ENCODE measurements at places on chromosomes 6 and 20.
A peak's percentile ranks its signal among the peaks of the same experiment; 100 is the strongest.

DNA sequence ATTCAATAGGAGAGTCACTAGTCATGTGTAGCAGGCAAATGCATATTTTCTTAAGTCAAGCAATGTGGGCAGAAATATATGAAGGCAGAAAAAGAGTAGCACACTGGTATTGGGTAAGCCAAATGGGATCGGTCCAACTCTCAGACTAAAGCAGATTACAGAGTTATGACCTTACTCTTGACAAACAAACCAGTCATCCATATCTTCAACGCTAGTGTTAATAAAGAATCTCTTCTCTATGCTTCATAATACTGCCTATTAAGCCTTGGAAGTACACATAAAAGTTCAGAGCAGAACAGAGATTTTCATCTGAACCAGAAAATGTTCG, 320.2 kb upstream of the JARID2 start:
- DNase-seq: peak; percentile 31

GRCh38 chr6:53805725-53806124, 10.9 kb downstream of the LRRC1 start:
- no peak for DNase-seq

DNA sequence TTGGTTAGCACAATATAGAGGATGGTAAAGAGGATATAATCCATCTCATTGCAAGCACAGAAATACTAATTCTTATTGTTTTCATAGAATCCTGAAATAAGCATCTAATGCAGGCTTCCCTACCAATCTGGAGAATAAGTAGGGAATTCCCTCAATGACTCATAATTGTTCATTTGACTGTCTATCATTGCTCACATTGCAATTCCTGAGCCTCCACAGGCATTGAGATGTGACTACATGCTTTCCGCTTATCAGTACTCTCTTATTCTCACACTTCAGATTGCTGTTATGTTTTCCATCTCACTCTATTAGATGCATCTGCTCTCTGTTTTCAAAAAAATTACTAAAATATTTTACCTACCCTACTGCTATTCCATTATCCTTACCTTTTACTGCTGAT, 216.2 kb upstream of the PRSS16 start:
- DNase-seq: no peak

DNA sequence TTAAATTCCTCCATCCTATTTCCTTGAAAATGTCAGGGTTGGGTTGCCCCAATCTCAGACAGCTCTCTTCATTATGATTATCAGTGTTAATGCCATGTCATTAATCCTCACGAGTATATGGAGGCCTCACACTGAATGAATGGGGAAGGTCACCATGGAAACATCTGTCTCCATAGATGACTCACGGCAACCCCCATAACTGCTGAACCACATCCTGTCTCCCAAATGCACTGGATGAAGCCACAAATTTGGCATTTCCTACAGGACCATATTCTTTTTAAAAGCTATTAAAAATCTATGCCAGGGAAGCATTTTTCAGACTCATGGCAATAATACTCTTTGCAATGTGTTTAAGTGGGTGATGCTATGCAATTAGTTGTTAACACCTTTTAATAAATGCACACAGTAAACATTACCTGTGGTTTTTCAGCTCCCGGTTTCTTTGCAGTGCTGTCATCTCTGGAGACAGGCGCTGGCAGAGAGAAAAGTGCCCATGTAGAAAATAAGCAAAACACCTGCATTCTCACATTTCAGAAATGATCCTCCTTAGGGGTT, 80.1 kb upstream of the PTPRK start:
- peak; percentile 93 for DNase-seq

DNA sequence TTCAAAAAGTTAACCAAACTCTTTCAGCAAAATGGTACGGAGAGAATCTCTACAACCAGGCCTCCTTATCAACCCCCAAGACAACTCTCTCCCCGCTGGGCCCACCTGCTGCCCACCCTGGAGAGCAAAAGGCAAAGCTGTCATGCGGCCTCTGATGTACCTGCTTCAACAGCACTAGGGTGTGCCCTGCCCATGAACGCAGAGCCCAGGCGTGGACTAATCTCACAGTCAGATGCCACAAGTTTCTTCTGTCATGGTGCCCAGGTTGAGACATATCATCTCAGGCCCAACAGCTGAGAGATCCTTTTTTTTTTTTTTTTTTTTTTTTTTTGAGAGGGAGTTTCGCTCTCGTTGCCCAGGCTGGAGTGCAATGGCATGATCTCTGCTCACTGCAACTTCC, 26.3 kb downstream of the SLC2A4RG start:
- DNase-seq: no peak

GRCh38 chr6:20198775-20199174, 13.5 kb downstream of the MBOAT1 start:
- no peak for DNase-seq

- no peak for DNase-seq
Measured at GRCh38 chr6:40715570-40716403, 128.6 kb upstream of the LRFN2 start.

GRCh38 chr6:148231572-148231971, 111.1 kb upstream of the SASH1 start:
- DNase-seq: no peak

GRCh38 chr6:168411130-168411529, 29.9 kb upstream of the SMOC2 start:
- DNase-seq: no peak

GRCh38 chr6:83867527-83868161, 8.2 kb downstream of the CYB5R4 start:
- DNase-seq: peak; percentile 78

DNA sequence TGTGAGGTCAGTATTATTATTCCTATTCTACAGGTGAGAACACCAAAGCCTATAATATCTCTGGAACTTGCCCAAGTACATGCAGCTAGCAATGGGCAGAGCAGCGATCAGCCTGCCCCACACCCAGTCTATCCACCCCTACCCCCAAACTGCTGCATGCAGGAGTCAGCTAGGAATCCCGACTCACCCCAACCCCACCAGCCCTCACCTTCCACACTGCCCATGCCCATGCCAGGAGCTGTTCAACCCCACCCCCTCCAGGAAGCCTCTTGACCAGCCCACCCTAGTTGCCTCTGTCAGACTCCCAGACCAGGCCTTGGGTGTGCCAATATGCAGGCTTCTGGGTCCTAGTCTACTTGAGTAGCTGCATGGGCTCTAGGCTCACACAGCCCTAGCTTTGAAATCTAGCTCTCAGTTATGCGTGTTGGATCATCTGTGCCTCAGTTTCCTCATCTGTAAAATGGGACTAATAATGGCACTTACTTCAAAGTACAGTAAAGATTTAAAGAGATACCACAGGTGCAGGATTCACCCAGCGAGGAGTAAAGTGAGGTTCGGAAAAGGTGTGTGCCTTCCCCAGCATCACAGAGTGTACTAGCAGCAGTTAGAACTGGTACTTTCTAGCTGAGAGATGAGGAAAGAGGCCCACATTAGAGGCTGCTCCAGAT, 173.2 kb downstream of the VEGFA start:
- no peak for DNase-seq

DNA sequence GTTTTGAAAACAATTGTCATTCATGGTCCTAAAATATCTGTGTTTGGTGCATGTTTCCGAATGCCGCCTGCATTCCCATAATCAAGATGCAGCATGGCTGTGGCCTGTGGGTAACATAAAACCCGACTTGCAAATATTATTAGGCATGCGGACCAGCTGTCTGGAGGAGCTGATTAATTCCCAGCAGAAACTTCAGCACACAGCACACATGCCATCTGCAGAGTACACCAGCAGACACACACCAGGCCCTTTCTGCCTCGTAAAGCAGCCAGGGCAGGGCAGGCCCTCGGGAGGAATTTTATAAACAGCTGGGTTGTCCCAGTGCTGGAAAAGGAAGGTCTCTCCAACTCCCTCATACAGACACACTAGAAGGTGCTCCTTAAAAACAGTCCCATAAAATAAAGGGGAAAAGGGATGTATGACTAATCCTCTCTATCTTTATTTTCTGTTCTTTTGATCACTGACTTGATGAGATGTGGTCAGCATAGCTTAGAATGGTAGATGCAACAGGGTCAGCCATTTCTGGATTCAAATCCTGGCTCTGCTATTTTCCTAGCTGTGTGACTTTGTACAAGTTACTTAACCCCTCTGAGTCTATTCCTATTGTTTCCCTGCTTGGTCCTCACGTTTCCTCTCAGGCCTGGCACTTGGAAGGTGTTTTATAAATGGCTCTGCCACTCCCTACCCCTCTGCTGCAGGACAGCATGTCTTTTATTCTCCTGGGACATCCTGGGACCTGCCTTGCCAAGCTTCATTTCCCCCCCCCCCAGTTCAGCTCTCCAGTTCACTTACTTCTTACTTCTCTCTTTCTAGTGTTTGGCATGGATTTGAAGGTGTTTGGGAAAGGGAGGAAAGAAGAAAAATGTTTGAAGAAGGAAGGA, 85.9 kb upstream of the TRAF3IP2 start:
- peak; percentile 66 for DNase-seq

DNA sequence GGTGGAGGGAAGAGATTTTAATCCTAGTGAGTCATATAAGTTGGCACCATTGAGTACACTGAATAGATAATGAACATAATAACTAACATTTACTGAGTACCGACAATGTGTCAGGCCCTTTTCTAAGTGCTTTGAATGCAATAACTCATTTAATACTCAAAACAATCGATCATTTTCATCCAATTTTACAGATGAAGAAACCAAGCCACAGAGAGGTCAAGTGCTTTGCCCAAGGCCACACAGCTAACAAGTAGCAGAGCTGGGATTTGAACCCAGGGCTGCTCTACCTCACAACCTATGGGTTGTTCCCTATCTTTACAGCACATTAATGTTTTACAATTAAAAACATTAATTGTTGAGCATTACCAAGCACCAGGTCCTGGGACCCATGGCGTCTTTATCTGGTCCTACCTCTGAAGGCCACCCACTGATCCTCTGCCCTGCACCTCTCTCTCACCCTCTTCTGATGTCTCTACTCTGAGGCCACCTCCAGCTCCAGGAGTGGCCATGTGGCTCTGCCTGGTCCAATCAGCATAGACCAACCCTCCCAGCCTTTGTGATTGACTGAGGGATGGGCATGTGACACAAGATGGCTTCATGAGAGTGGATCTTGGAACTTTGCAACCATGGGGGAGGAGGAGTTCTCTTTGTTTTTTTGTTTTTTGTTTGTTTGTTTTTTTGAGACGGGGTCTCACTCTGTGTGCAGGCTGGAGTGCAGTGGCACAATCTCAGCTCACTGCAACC, 83.9 kb downstream of the KCNB1 start:
- no peak for DNase-seq

DNA sequence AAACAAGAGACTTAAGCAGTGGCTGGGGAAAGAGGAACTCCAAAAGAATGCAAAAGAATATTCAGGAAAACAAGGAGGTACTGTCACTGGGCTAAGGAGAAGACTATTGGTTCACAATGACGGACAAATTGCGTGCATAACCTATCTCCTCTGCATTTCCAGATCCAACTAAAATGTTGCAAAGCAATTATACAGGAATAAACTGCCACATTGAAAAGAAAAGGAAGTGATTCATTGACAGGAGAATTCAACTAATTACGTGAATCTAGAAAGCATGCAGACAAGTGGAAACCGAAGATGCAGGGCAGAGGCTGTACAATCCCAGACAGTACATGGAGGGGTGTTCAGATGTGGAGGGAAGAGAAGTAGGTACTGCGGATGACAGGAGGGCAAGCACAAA, 152.8 kb upstream of the RIPOR2 start:
- DNase-seq: no peak

GRCh38 chr20:8562356-8562755, 430.3 kb downstream of the PLCB1 start:
- no peak for DNase-seq

DNA sequence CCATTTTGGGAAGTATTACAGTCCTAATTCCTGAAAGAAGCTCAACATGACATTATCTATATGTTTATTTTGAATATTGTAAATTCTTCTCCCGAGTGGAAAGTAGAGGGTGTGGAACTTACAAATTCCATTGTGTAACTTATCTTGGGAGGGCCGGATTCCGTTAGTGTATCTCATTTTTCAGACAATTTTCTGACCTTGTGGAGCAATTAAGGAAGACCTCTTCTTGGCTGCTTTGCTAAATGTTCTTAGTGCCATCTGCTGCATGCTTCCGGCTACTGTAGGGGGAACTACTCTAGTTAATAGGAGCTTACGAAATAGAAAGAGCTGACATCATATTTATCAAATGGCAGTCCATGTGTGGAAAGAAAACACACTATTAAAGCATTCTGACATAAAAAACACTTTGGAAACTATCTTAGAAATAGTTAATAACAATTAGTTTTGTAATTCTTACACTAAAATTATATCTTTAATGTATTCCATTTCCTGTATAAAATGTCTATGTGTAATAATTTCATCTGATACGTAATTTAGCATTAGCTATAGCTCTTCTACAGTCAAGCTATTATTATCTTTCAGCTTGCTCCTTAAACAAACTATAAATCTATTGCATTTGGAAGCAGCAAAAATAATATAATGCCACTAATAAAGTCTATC, 41.5 kb upstream of the KCNQ5 start:
- DNase-seq: peak; percentile 66

- DNase-seq: no peak
Measured at GRCh38 chr6:49866485-49866943, at the start of gene CRISP1. TSS of gene CRISP1 (minus strand) at chr6:49866535. CDS start at chr6:49857400, 9,135 bp downstream.

DNA sequence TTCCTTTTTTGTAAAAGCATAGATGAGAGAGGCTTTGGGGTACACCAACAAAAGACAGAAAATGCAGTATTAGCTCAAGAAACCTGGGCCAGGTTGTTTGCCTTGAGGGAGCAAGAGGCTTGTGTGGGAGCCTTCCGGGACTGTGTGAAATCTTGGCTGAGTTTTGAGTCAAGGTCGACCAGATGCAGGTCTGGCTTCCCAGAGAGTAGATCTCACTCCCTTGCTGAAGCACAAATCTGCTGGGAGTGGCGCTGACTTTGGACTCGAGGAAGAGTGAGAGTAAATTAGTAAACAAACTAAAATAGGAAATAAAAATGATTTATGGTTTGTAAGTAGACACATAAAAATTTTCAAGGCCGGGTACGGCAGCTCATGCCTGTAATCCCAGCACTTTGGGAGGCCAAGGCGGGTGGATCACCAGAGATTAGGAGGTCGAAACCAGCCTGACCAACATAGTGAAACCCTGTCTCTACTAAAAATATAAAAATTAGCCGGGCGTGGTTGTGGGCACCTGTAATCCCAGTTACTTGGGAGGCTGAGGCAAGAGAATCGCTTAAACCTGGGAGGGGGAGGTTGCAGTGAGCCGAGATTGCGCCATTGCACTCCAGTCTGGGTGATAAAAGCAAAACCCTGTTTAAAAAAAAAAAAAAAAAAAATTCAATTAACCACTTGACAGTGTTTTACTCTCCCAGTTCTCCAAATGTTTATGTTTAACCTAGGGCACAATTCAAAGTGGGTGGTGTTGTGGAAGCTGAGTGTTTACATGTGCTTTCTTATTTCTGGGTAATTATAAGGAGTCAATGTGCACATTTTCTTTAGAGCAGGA, 27.7 kb upstream of the EDN1 start:
- no peak for DNase-seq

GRCh38 chr6:5314191-5314865, 53.0 kb downstream of the FARS2 start:
- no peak for DNase-seq
